ENCODE measurements at places on chromosomes 12 and 14.

- DNase-seq = no peak
Measured at GRCh38 chr14:36229262-36229661, 52.7 kb upstream of the PTCSC3 start.

DNA sequence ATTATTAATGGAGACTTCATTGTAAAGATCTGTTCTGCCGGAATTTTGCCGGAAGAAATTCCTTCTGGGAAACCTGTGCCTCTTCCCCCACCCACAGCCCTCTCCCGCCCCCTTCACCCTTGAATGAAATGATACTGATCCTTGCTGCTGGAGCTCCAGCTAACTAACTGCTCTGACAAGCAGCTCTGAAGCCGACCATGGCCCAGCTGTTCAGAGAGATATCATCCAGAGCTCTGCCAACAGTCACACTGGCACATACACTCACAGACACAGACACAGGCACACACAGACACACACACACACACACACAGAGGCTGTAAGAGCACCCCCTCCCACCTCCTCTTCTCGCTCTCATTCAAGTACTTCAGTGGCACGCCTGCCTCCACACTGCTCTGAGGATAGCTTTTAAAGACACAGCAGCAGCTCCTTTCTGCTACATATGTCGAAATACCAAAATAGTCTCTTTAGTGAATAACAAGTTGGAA lies 88.6 kb downstream of the R3HDM2 start:
- no peak for DNase-seq

GRCh38 chr14:67133595-67134441 lies 55.4 kb upstream of the GARIN2 start:
- DNase-seq = no peak

- no peak for DNase-seq
Measured at GRCh38 chr12:122927756-122928403, 32.0 kb upstream of the VPS37B start.

DNA sequence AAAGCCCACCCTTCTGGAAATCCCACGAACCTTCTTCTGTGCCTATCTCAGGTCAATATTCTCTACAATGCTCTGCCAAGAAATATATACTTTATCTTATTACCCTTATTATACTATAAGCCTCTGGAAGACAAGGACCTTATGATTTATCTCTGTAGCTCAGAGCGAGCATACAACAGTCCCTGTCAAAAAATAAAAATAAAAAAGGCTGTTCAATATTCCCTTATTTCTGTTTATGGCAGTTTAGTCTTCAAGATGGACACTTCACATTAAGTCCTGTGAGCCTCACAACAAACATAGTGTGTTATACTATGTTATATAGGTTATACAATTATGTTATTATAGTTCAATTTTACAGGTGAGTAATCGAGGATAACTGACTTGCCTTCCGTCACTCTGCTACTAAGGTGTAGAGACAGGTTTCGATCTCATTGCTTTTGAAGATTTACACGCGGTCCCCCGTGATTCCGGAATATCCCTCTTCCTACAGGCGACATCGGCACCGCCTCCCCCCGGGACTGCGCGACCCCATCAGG lies 562 bp downstream of the EAPP start:
- DNase-seq = no peak

- DNase-seq = no peak
Measured at GRCh38 chr14:57769863-57770523, 95.9 kb downstream of the SLC35F4 start.

DNA sequence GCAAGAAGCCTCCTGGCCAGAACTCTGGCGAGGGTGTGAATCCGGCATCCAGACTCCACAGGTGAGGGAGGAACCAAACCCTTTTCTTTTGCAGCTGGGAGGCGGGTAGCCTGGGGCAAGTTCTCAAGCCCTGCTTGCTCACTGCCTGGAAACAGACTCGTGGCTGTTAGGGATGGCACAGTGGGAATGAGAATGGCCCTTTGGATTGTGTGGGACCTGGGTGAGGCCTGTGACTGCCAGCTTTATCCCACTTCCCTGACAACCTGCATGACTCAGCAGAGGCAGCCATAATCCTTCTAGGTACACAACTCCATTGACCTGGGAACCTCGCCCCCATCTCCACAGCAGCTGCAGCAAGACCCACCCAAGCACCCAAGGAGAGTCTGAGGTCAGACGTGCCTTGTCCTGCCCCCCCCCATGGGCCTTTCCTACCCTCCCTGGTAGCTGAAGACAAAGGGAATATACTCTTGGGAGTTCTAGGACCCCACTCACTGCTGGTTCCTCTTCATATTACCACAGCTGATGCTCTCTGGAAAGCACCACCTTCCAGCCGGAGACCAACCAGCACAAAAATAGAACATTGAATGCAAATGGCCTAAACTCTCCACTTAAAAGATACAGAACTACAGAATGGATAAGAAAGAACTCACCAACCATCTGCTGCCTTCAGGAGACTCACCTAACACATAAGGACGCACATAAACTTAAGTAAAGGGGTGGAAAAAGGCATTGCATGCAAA lies 5.1 kb upstream of the GPR33 start:
- no peak for DNase-seq

DNA sequence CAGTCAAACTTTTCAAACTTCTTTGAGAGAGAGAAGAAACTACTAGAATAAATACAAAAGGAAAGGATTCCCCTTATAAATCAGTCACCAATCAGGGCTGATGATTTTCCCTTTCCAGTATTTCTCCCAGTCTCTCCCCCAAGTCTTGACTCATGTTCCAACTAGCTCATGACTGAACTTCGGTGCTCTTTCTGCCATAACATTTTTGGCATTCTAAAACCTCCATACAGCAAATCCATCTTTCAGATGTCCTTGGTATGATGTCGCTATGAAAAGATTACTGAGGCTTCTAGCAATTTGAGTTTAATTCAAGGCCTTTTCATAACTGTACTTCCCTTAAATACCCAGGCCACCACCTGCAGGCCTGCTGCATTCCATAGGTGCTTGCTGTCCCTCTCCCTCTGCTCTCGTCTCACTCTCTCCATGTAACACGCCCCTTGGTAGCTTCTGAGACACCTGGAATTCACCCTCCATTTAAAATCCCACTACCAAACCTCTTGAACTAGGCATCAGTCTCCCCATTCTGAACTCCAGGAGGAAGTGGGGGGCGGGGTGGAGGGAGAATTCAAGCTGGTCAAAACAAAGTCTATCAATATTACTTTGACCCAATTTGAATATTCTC lies 2.4 kb downstream of the PRKD1 start:
- DNase-seq = no peak

- DNase-seq = no peak
Measured at GRCh38 chr12:89999699-90000505, 291.3 kb upstream of the ATP2B1 start.

- no peak for DNase-seq
Measured at GRCh38 chr12:15782667-15783066, 6.5 kb downstream of the EPS8 start.

- no peak for DNase-seq
Measured at GRCh38 chr12:11927286-11927935, 143.3 kb upstream of the BCL2L14 start.

DNA sequence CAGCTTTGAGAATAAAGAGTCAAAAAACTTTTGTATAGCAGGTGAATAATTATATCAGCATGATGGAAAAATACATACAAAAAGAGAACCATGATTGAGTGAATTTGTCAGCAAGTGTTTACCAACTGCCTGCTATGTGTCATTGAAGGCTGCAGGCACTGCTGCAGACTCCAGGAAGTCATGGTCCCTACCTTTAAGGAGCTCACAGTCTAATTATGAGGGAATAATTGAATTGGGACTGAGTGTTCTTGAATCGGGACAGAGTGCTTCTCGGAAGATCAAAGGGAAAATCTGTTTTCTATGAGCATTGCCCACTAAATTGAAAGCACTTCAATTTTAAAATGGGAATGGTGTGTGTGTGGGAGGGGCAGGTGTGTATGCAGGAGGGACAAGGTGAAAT lies 9.5 kb downstream of the OR10AD1 start:
- no peak for DNase-seq

DNA sequence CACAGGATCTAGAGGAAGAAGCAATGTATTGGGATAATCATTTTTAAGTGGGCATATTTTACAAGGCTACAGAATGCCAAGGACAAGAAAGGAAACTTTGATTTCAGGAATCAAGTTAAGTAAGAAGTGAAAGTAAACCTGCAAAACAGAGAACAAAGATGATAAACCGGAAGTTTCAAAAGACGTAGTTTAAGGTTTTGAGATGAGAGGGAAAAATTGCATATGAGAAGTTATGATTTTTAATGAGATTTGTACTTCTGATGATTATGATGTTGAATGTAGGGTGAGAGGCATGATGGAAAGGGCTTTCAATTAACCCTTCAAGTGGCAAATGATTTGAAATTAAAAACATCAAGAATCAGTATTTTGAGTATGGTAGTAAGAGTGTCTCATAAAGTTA lies 134.9 kb downstream of the CAPZA3 start:
- no peak for DNase-seq

DNA sequence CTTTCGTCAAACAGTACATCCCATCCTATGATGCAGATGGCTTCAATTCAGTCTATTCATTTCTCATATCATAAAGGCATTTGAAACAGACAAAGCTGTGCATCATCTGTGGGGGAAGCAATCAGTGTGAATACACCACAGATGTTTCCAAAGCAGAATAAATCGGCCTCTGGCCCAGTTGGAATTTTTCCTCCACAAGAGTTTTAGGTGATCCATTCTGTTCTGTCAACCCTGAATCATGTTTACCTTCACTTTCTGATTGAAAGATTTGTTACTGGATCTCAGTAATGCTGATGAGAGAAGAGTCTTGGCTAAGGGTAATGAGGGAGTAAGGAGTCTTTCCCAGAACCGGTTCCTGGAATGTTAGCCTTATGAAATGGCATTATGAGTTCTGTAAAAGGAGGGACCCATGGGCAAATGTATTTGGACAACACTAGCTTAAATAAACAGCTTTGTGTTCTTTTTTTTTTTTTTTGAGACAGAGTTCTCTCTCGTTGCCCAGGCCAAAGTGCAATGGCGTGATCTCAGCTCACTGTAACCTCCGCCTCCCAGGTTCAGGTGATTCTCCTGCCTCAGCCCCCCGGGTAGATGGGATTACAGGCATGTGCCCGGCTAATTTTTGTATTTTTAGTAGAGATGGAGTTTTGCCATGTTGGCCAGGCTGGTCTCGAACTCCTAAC lies 62.5 kb downstream of the TPH2 start:
- no peak for DNase-seq

DNA sequence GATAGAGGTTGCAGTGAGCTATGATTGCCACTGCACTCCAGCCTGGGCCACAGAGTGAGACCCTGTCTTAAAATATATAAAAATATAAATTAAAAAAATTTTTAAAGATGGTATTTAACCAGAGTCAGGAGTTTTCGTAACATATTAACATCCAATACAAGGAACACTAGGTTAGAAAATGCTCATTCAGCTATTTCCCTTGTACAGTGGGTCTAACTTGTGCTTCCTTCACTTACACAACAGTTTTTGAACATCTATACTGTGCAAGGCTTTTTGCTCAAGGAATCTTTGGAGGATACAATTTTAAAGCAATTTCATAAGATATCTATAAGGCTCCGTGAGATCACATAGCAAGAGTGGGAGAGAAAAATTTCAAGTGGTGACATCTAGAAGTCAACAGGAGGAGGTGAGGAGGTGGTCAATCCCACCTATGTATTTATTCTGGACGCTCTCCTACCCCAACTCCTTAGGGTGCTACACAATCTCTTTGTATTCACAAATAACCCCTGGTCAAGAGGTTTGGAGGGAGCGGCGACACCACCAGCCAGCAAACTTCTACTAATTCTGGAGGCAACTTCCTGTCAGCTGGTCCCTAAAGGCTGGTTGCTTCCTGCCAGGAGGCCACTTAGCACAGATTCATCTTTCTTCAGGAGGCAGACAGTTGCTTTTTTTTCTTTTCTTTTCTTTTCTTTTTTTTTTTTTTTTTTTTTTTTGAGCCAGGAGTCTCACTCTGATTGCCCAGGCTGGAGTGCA lies 22.2 kb downstream of the DUSP16 start:
- DNase-seq = no peak

GRCh38 chr12:57584690-57585089 lies 6.3 kb upstream of the PIP4K2C start:
- DNase-seq = no peak

- no peak for DNase-seq
Measured at GRCh38 chr12:25301798-25302197, 51.1 kb upstream of the KRAS start.

GRCh38 chr14:51521764-51522163 lies 129.9 kb upstream of the FRMD6 start:
- no peak for DNase-seq

DNA sequence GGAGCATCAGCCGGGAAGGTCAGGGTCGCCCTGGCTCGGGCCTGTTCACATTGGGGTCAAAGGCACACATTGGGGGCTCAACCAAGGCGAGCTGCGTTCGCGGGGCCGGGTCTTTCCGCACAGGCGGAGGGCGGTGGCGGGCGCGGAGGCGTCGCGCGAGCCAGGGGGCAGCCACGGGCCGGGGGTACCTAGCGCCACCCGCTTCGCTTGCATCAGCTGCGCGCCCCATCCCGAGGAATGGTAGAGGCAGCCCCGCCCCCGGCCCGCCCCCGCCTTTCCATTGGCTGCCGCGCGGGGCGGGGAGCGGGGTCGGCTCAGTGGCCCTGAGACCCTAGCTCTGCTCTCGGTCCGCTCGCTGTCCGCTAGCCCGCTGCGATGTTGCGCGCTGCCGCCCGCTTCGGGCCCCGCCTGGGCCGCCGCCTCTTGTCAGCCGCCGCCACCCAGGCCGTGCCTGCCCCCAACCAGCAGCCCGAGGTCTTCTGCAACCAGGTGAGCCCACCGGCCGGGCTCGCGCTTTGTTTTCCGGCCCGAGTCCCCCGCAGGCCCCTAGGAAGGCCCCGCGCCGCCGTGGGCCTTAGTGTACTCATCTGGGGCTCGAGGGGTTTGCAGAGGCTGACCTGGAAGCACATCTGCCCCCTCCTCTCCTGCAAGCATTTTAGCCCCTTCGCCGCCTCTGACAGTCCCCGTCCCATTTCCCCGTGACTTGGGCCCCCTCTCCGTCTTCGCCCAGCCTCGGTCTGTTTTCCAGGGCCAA lies at the start of gene ALDH2:
Gene ALDH2 (plus strand): TSS at position 326 of the 754 bp plus-strand sequence. CDS start 50 bp downstream, at position 376.
- no peak for DNase-seq

DNA sequence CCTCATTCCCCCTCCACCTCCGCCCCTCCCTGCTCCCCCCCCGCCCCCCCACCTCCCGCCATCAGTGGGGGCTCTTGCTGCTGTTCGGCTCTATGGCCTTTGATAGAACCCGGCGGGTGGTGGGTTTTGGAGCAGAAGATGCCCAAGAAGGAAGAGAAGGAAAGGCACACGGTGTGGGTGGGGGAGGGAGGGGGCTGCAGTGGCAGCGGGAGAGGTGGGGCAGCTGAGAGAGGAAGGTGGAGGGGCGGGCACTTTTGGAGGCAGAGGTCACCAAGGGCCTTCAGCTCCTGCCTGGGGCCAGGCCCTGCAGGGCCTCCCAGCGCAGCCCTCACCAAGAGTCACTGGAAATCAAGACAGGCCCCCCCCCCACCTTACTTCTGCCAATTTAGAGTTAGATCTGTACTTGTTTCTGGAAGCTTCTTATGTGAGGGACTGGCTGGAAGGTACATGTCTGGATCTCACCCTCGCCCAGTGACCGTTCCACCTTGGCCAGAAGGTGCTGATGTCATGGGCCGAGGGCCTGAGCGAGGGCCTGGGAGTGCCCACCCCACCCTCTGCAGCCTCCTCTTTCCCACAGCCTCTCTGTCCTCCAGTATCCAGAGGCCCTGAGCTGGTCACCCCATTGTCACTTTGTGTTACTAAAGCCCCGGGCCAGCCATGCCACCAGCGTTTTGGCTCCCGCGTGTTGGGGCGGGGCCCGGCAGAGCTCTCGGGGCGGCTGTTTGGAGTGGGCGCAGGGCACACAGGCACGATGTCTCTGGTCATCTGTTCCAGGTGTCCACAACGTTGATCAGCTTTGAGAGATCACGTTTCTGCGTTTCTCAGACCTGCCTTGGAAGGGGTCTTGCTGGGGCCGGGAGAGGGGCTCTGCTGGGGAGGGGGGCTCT lies 153.9 kb downstream of the KIF26A start:
- DNase-seq = no peak

All from stimulated activated CD4-positive, alpha-beta T cell treated with anti-CD3 and anti-CD28 coated beads, Interleukin-1b, Interleukin-23, amount 100 ng/mL, for 1 hour (primary cell).